ENCODE measurements at places on chromosomes 13 and 19.

DNA sequence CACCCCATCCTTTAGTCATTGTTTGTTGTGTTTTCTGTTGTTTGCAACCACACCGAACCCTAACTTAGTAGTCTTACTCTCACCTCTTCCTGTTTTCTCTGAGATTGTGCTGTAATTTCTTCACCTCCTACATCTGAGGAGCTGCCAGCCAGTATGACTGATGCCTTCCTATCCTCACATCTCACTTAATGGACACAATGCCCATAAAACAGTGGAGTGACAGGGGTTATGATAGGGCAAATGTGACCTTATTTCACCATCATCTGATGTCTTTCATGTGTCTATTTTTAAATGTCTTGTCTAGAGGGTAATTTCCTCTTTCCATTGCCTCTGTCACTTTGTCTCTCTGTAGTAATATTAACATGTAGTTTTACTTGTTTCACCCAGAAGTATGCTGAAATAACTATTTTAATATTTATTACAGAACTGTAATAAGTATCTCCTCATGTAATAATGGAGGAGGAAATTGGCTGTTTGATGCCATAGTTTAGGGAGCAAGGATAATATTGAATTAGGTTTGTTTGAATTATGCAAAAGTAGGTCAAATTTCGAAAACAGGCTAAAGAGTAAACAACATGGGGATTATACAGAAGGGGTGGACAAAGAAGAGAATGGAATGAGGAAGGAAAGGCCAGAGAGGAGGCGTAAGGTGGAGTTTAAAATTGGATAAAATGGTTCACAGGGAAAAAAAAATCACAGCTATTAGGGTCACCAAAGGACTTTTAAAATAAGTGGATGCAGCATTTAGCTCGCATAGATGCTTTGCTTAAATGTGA is 103.5 kb upstream of the SPRY2 start:
- no peak for DNase-seq

DNA sequence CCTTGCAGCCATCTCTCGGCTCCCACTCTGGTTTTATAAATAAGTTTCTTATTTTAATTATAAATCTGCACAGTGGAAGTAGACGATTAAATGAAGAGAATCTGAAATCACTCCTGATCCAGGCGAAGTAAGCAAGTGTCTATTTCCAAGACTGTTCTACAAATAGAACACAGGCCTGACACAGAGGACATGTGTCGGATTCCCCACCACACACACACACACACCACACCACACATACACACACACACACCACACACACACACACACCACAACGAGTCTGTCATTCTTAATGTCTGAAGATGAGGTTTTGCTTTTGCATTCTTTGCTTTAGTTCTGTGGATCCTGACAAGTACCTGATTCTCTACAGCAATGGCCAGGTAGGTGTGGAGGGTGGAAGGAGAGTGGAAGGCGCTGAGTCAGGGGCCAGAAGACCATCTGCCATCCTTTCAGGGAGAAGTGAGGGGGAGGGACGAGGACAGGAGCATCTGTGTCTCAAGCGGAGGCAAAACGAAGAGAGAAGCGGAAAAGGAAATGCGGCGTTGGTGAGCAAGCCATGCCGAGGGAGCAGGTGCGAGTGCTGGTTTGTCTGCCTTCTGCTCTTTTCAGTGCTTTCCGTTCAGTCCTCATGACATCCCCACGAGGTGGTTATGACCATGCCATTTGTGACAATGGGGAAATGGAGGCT is 110.2 kb downstream of the TEX26 start:
- no peak for DNase-seq

GRCh38 chr13:62879071-62879470 is 1463.4 kb upstream of the PCDH20 start:
- DNase-seq, result peak; percentile 82

DNA sequence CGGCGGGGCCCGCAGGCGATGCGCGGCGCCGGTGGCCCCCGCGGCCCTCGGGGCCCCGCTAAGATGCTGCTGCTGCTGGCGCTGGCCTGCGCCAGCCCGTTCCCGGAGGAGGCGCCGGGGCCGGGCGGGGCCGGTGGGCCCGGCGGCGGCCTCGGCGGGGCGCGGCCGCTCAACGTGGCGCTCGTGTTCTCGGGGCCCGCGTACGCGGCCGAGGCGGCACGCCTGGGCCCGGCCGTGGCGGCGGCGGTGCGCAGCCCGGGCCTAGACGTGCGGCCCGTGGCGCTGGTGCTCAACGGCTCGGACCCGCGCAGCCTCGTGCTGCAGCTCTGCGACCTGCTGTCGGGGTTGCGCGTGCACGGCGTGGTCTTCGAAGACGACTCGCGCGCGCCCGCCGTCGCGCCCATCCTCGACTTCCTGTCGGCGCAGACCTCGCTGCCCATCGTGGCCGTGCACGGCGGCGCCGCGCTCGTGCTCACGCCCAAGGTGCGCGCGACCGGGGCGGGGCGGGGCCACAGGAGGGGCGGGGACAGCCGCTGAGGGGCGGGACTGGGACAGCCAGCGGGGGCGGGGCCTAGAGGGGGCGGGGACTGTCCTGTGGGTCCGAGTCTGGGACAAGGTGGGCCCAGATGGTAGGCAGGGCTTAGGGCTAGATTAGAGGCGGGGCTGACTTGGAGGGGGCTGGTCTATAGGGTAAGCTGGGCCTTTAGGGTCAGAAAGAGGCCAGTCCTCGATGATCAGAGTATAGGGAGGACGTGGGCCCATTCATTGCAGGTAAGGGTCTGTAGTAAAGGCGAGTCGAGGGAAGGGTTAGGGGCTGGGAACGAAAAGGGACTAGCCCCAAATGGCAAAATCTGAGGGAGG is 5.1 kb downstream of the GRIN2D start:
- DNase-seq, result peak; percentile 58

DNA sequence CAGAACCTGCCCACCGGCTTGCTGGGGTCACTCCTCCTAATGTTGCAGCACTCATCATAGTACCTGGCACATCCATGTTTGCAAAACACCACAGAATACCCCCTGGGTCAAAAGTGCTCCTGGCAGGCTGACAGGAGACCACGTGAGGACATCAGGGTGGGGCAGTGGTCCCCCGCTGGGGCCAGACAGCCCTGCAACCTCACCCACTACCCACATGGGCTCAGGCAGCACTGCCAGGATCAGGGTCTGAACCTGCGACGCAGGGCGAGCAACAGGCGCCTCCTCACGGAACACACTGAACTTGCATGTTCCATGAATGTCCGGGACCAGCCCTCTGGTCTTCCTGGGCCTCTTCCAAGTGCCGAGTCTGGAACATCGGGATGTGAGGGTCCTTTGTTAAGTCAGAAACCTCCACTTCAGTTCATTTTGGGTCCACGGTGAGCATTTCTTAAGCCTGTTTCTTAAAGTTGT is 1.4 kb upstream of the SLC7A9 start:
- DNase-seq, result no peak

GRCh38 chr13:44818428-44818827 is 170.8 kb downstream of the NUFIP1 start:
- no peak for DNase-seq

DNA sequence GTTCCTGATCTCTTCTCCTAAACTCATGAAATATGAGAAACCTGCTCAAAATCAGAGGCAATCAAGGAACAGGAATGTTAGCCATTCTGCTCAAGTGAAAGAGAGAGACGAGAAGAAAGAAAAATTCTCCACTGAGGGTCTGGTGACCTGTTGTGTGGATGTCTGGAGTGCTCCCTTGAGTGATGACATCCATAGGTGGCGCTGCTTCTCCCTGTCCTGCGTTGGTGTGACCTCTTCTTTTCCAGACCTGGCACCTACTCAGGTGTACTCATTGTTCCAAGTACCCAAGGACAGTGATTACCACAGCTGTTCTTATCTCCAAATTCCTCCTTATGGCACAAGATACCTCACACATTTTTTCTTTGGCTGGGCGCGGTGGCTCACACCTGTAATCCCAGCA is 4.0 kb downstream of the ZNF223 start:
- no peak for DNase-seq

Measured in adipocyte (in vitro differentiated cells).